NCI-H187 (cell line): ENCODE measurements at places on chromosomes 2 and 18.

DNA sequence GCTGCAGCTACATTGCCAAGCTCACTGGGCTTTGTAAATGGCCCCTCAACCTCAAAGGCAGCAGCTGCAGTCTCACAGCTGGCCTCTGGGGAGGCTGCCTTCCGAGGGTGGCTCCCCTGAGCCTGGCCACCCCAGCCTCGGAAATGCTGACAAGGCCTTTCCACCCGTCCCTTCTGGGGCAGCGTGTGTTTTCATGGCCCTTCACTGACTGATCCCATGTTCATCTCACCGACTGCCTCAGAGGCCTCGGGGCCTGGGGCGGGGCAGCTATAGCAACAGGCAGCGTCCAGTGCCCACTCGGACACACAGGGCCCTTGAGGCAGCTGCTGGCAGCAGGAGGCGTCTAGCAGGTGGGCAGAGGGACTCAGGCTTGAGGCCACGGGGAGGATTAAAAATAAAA lies 149.7 kb downstream of the GLI2 start:
- DNase-seq: no peak

- no peak for DNase-seq
Observed at GRCh38 chr2:191625016-191625415, 52.9 kb upstream of the NABP1 start.

GRCh38 chr2:147756069-147756468 lies 88.8 kb upstream of the ACVR2A start:
- no peak for DNase-seq

DNA sequence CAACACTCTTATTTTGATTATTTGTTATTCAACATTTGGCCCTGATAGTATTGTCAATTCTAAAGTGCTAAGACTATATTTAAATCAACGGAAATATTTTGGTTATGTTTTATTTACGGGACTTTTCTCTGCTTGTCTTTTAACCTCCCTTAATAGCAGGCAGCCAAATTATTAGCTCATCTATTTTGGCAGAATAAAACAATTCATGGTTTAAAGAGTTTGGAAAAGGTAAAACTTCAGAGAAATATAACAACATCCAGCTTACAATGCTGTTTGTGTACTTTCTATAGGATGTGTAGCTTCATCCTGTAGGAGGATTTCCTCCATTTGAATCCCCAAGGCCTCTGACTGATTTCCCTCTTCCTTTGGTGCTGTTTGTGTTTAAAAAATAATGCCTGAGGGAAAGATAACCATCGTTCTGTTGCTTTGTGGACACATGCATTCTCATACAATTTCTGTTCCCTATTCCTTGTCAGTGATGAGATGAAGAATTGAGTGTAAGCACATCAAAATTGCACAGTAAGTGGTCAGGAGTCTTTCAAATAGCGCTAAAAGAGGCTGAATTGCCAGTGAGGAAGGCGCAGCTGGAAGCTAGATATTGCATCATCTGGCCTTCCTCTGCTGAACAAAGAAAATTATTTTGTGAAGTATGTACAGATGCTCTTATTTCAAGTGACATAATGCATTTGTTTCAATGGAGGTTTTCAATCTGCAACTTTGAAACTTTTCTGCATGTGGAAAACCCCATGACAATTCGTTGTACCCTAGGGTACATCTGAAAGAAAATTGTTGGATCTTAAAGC lies 80.3 kb downstream of the CD28 start:
- DNase-seq: no peak

GRCh38 chr2:208935531-208935930 lies 488.3 kb upstream of the MAP2 start:
- DNase-seq: no peak

GRCh38 chr2:61969376-61969775 lies 63.9 kb downstream of the COMMD1 start:
- no peak for DNase-seq

DNA sequence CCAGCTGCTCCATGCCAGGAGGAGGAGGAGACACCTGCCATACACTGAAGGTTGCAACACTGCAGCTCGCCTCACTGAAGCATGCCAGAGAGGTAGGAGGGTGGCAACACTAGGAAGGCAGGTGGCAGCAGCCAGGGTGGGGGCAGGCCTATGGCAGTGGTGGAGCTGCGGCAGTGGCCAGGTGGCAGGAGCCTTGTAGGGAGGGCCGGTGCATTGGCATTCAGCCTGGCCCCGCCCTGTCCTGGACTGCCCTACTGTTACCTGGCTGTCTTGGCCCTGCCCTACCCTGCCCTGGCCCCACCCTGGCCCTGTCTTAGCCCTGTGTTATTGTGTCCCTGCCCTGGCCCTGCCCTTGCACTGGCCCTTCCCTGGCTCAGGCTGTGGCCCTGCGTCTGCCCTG lies 7.4 kb upstream of the ANKRD62 start:
- no peak for DNase-seq

- DNase-seq: no peak
Observed at GRCh38 chr2:3762771-3763447, 59.5 kb downstream of the DCDC2C start.

DNA sequence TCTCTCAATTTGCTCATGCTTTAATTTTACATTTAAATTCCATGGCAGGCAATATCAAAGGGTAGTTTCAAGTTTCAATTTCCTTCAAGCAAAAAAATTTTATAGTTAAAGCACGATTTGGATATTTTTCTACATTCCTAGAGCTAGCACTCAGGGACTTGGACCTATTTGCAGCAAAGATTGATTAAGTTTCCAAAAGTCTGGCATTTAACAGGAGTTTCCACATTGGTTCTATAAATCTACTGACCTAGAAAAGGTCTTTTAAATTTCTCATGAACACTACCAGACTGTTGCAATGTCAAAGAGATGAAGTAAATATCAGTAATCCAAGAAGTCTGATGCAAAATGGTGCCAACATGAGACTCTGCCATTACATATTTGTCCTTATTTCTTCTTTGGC lies 253.7 kb upstream of the LINC00305 start:
- no peak for DNase-seq

DNA sequence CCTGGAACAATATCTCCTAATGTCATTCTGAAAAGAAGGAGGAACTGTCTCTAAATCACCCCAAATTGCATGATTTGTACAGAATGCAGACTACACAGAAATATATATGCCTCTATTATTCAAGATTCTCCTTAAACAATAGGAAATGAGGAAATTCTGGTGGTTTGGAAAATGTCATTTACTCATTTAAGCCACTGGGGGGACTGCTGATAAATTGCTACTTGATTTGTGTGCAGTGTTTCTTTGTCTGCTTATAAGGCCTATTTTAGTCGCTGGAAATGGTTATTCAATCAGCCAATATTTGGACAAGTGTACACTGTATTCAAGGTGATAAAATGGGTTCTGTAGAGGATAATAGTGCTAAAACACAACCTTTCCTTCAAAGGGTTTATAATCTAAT lies 801.9 kb upstream of the CELF4 start:
- no peak for DNase-seq

- DNase-seq: no peak
Observed at GRCh38 chr2:178256382-178257042, 62.2 kb downstream of the OSBPL6 start.
